Right cardiac atrium (tissue), 5 donors: ENCODE measurements at places on chromosomes 16 and 17. TPM values are rescaled to one million over a fixed set of nuclear protein-coding genes. Genes with fewer than 3 reads are reported as not detected.
A peak's percentile ranks its signal among the peaks of the same experiment; 100 is the strongest.

DNA sequence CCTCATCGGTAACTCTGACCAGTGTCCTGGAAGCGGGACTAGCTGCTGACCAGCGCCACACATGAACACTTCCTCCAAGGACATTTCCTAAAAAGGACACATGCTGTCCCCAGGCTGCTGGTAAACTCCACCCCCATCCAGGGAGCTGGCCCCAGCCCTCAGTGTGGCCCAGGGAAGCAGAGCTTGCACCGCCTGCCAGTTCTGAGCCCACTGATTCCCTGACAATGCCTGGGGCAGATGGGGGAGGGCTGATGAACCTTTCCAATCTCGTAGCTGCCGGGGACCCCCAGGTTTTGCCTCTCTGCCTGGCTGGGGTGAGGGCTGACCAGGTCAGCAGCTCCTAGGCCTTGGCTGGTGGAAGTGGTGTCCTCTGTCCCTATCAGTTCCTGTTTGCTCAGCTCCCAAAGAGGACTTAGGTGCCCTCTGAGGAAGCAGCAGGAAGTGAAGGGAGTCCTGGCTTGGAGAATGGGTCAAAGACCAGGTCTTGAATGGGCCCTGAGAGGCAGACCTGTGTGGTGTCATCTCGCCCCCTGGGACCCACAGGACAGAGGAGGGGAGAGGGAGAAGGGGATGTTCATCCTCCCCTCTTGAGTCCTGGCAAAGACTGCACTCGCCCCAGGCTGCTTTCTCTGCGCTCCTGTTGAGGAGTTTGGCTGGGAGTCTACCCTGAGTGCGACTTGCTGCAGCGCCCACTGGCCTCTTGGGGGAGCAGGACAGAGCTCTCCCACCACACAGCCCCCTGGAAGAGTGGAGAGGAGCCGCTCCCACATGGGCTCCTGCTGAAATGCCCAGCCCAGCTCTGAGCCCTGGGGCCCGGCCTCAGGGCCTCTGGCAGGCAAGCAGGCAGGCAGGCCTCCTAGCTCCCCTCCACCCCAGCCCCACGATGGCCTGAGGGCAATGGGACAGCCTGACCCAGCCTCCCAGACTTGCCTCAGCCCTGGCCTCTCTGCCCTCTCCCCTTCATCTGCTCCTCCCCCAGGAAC lies 16.8 kb downstream of the PDK2 start:
- DNase-seq, result peak; percentile 89

DNA sequence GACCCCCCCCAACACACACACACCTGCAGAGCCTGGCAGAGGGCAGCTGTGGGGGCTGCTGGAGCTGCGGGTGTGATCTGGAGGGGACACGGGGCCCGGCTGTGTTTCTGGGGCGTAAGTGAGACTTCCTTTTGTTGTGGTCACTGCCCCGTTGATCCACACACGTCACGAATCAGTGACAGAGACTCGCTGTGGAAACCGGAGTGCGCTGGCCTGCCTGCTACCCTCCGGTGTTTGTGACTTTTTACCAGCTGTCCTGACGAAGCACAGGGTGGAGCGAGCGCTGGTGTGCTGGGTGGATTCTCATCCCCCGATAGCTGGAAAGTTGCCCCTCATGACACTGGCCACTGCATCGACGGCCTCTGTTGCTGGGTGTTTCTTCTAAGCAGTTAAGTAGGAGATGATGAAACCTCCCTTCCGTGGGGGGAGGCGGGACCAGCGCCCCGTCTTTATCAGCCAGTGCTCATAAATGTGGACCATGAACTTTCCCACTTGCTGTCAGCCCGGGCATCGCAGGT lies 2.3 kb downstream of the METRNL start:
- DNase-seq, result peak; percentile 75

DNA sequence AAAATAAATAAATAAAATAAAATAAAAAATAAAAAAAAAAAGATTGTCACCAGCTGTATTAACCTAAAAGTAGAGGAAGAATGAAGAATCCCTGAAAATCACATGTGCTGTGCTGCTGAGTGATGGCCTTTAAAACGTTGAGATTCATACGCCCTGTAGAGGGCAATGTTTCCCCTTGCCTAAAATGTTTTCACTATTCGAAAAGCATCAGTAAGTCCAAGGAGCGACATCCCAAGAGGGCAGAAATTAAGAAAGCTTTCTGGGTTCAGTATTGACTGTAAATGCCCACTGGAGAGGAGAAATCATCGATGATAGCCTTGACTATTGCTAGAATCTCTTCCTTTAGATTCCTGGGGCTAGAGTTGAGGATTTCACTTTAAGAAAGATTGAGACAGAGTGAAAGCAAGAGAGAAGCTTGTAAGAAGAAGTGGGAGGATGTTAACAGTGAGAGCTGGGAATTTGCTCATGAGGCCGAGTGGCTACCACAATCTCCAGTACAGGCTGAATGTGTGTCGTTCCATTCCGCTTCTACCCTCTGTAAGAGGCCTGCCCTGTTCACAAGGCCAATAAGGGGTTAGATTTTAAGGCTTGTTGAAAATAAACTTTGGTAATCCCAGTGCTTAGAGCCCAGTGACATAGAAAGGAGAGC lies 170.8 kb upstream of the FAM20A start:
- no peak for DNase-seq

DNA sequence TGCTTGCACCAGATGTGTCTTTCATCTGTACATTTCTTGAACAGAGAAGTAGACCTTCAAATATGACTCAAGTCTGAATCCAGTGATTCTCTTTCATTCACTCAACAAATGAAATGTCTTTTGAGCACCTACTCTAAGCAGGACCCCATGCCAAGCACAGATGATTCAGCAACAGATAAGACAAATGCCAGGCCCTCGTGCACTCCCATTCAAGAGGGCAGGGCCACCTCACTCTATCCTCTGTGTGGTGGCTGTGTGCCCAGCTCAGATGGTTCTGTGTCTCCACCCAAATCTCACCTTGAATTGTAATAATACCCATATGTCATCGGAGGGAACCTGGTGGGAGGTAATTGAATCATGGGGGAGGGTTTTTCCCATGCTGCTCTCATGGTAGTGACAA lies 74.1 kb upstream of the NKD1 start:
- no peak for DNase-seq

DNA sequence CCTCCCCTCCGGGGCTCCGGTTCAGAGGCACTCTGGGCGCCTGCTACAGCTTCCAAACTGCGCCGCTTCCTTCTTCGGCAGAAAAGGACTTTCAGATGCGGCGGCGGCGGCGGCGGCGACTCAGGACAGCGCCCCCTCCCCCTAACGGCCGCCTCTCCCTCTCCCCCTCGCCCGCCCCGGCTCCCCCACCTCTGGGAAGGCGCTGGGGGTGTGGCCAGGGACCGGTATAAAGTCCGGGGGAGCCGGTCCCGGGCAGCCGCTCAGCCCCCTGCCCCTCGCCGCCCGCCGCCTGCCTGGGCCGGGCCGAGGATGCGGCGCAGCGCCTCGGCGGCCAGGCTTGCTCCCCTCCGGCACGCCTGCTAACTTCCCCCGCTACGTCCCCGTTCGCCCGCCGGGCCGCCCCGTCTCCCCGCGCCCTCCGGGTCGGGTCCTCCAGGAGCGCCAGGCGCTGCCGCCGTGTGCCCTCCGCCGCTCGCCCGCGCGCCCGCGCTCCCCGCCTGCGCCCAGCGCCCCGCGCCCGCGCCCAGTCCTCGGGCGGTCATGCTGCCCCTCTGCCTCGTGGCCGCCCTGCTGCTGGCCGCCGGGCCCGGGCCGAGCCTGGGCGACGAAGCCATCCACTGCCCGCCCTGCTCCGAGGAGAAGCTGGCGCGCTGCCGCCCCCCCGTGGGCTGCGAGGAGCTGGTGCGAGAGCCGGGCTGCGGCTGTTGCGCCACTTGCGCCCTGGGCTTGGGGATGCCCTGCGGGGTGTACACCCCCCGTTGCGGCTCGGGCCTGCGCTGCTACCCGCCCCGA lies at the start of gene IGFBP4:
TSS of gene IGFBP4 (plus strand) at position 255 of the 792 bp plus-strand sequence. CDS start at position 541, 286 bp downstream.
- peak; percentile 87 for DNase-seq

- DNase-seq, result no peak
These were observed 129.6 kb downstream of the CPPED1 start for GRCh38 chr16:12674071-12674470.

DNA sequence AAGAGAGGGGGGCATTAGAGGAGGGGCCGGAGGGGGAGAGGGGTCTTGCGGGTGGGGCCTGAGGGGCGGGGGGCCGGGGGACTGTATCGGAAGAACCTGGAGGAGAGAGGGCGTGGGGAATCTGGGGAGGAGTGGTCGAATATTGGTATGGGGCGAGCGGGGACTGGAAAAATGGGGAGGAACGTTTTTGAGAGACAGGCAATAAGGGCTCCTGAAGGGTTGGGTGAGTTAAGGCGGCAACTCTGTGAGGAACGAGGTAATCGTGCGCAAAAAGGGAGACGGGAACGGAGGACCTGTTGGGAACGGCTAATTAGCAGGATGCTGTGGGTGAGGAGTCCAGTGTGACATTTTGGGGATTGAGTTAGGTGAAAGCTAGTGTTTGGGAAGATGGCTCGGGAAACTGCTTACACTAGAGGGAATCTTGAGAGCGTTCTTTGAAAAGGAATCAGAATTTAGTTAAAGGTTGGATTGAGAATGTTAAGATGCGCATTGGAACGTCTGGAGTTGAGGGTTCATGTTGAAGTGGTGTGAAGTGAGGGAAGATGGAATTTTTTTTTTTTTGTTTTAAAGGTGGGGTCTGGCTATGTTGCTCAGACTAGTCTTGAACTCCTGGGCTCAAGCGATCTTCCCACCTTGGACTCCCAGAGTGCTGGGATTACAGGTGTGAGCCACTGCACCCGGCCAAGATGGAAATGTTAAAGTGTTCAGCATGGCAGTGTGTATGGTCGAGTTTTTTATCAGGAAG lies 662 bp downstream of the WIPF2 start:
- DNase-seq, result no peak

DNA sequence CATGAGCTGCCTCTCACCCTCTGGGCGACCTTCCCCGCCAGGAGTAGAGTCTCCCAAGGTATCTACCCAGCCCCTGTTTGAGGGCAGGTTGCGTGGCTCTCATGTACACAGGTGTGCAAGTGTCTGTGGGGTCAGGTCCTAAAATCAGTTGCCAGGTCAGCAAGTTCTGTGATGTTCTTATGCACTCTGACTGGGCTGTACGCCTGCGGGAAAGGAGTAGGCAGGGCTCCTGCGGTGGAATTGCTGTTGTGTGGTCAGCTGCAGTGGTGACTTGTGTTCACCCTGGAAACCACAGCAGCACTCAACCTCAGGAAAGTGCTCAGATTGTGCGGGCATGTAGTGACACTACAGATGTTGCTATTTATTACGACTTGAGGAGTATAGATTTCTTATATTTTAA lies 19.4 kb downstream of the NARF start:
- no peak for DNase-seq

GRCh38 chr17:57943140-57943539 lies 12.1 kb downstream of the CUEDC1 start:
- no peak for DNase-seq

GRCh38 chr16:66741169-66741900 lies 10.1 kb downstream of the DYNC1LI2 start:
- DNase-seq, result peak; percentile 95

- no peak for DNase-seq
These were observed 109.1 kb downstream of the MSI2 start for GRCh38 chr17:57365420-57365819.

- no peak for DNase-seq
These were observed 1.6 kb upstream of the NUPR1 start for GRCh38 chr16:28540346-28540745.

- no peak for DNase-seq
These were observed 94.2 kb downstream of the CNTNAP4 start for GRCh38 chr16:76371441-76371840.

GRCh38 chr16:23016368-23016767 lies 132.9 kb downstream of the USP31 start:
- no peak for DNase-seq

DNA sequence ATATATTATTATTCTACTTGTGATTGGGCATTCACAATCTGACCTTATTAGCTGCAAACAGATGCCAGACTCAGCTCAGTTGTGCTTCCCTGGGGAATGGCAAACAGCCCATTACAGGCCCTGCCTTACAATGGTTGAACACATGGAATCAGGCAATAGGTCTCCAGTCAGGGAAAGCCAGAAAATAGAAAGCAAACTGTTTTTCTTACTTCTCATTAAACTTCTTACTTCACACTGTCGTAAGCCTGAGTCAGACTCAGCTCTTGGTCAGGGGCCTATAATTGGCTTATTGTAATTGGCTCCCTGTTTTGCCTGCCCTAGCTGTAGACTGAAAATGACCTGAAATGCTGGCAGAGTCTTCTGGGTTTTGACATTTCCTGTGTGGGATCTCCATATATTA lies 77.0 kb upstream of the CA10 start:
- peak; percentile 19 for DNase-seq

- no peak for DNase-seq
These were observed 30.2 kb upstream of the CBLN1 start for GRCh38 chr16:49311823-49312222.

GRCh38 chr17:80881306-80881705 lies 110.3 kb upstream of the CHMP6 start:
- DNase-seq, result peak; percentile 11

- no peak for DNase-seq
These were observed 1.6 kb upstream of the HOXB7 start for GRCh38 chr17:48612456-48612853.

GRCh38 chr17:81207610-81208581 lies 14.9 kb downstream of the CEP131 start:
- no peak for DNase-seq

- DNase-seq, result no peak
These were observed 28.5 kb upstream of the C17orf107 start for GRCh38 chr17:4870855-4871254.

- no peak for DNase-seq
These were observed 14.9 kb upstream of the FASN start for GRCh38 chr17:82112914-82113311.

GRCh38 chr16:51665436-51665998 lies 514.4 kb upstream of the SALL1 start:
- DNase-seq, result no peak

GRCh38 chr17:1485423-1486376 lies 6.8 kb downstream of the MYO1C start:
- DNase-seq, result peak; percentile 91

- DNase-seq, result no peak
These were observed 3.5 kb downstream of the CHAD start for GRCh38 chr17:50465171-50465570.

The CRHR1 gene
- polyA plus RNA-seq, result not detected

The TNFRSF17 gene
- polyA plus RNA-seq, result not detected

The PRDM7 gene
- polyA plus RNA-seq, result not detected

The RAB37 gene
- polyA plus RNA-seq, result 1.5 TPM

The FLYWCH1 gene
- 28.9 TPM for polyA plus RNA-seq

The MIEF2 gene
- 13.1 TPM for polyA plus RNA-seq

The RNF112 gene
- polyA plus RNA-seq, result 3.3 TPM

The HSPB9 gene
- polyA plus RNA-seq, result 0.18 TPM

The VWA3A gene
- 0.09 TPM for polyA plus RNA-seq

The NMRAL1 gene
- polyA plus RNA-seq, result 26.6 TPM

The PRKCB gene
- 0.41 TPM for polyA plus RNA-seq

The TBC1D3B gene
- 1.5 TPM for polyA plus RNA-seq

The ARHGAP44 gene
- 6.7 TPM for polyA plus RNA-seq
